ENCODE measurements at places on chromosomes 4 and X.

GRCh38 chr4:75976177-75976576 is 14.6 kb downstream of the SDAD1 start:
- DNase-seq: no peak

DNA sequence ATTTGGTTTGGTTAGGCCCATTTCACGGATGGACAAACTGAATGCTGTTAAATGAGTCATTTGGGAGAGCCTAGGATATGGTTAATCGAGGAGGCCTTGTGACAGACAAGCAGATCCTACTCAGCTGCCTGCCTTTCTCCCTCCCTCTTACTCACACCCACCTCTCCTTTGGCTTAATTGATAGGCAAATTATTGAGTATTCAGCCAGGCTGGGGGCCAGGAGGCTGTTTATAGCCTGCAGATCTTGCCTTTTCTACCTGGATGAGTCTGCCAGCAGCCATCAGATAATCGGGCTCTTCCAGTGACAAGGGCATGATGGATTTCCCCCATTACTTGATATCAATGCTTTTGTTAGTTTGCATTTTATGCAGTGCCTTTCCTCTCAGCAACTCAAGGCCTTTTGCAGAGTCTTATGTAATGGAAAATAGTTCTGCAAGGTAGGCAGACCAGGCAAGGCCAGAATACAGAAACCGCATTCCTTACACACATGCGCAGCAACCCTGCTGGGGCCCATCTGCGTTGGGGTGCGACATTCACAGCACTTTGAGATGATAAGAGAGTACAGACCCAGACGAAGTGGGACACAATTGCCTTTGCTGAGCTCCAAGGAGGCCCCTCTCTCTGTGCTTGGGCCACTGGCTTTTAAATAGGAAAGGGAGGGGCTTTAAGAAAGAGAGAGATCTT is 96.2 kb upstream of the ATP6AP2 start:
- no peak for DNase-seq

GRCh38 chr4:88078579-88078978 is 71.1 kb downstream of the PKD2 start:
- no peak for DNase-seq

- DNase-seq: no peak
These were observed 11.5 kb downstream of the ANKRD17 start for GRCh38 chr4:73247100-73247499.

DNA sequence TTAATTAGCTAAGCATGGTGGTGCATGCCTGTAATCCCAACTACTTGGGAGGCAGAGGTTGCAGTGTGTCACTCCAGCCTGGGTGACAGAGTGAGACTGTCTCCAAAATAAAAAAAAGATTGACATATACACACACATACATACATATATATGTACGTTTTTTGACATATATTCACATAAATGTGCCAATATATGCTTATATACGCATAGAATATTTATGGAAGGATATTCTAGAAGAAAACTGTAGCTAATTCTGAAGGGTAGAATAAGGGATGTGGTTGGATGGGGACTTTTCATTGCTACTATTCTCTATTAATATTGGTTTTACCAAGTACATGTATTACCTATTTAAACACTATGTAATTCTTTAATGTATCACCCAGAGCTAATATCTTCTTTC is 19.7 kb downstream of the ZGRF1 start:
- no peak for DNase-seq

DNA sequence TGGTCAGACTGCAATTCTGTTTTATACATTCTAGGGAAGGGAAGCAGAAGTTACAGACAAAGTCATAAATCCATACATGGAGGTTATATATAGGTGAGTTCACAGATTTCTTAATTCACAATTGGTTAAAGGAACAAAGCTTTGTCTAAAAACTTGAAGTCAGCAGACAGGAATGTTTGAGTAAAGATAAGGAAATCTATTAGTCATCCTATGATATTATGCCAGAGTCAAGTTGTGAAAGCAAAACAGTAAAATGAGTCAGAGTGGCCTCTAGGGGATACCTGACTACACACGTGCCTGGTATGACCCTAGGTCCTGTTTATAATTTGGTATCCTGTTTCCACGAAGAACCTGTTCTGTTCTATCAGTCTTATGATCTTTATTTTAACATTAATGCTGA is 31.5 kb downstream of the ACTRT1 start:
- DNase-seq: no peak

GRCh38 chr4:86878640-86879039 is 13.6 kb downstream of the C4orf36 start:
- DNase-seq: no peak

GRCh38 chr4:147764337-147764736 is 32.4 kb downstream of the ARHGAP10 start:
- no peak for DNase-seq

GRCh38 chrX:17662391-17662790 is 74.9 kb upstream of the SCML1 start:
- DNase-seq: no peak

DNA sequence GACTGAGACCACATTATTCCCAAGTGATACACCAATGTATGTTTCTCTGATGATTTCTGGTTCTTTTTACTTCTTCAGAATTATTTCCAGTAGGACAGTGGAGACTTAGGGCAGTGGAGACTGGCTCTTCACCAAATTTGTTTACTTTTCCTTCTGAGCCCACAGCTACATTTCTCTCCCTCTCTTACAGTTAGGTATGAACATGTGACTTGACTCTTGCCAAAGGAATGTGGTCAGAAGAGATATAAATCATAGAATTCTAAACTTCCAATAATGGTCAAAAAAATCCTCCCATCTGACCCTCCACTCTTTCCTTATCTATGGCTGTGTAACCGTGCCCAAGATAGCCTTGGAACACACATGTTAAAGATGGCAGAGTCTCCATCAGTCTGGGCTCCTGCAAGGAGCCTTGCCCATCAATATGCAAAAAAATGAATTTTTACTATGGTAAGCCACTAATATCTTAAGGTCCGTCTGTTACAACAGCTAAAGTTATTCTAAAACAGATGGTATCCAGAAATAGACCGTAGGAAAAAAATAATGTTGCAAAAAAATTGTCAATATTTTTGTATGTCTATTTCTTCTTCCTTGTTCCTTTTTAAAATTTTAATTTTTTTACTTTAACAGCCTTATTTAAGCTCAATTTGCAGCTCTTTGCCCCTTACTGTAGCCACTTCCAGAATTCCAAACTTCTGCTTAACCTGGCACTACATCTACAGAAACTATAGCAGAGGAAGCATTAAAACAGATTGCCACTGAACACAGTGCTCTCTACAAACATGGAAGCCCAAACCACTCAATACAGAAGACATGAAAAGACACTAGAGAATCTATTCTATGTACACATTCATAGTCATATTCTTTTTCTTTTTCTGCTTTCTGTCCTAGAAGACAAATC is 260.7 kb downstream of the COL25A1 start:
- DNase-seq: no peak

DNA sequence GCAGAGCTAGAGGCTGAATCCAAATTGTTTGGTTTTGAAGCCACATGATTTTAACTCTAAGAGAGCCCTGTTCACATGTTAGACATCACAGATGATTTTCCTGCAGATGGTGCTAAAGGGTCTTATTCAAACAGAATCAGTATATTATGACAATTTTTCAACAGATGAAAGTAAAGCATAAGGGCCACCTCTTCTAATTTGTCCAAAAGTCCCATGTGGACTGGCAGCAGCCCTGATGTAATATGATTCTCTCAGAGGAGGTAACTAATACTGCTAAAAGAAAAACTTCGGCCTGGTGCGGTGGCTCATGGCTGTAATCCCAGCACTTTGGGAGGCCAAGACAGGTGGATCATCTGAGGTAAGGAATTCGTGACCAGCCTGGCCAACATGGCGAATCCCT is 26.0 kb upstream of the SETD7 start:
- DNase-seq: no peak

DNA sequence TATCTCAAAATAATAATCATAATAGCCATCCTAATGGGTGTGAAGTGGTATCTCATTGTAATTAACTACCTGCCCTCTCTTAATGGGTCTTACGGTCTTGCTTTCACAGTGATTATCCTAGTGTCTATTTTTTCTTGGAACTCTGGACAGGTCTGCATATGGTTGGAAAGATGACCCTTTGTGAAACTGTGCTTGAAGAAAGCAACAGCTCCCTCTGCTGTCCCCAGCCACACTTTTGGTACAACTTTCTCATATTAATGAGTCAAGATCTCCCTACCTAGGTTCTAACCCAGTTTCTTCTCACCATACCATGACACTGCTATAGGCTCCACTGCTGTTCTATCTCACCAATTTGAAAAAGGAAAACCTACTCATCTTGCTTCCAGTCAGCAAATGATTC is 2.4 kb downstream of the TFDP3 start:
- DNase-seq: no peak

GRCh38 chr4:70705183-70706043 is 16.4 kb upstream of the RUFY3 start:
- DNase-seq: peak; percentile 81

DNA sequence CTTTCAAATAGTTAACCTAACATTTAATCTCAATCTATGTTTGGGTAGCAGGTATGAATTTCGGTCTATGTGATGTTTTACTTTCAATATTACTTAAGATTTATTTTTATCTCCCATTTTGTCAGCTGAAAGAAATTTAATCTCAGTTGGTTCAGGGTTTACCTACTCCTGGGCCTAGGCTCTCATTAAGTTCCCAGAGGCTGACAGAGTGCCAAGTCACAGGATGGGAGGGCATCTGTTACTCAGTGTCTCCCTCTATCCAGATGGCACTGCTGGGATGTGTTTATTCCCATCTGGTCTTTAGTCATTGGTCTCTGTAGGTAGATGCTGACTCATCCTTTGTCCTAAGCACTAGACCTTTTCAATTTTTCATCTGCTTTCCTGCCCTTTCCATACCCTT is 129.4 kb upstream of the ARSJ start:
- DNase-seq: no peak

DNA sequence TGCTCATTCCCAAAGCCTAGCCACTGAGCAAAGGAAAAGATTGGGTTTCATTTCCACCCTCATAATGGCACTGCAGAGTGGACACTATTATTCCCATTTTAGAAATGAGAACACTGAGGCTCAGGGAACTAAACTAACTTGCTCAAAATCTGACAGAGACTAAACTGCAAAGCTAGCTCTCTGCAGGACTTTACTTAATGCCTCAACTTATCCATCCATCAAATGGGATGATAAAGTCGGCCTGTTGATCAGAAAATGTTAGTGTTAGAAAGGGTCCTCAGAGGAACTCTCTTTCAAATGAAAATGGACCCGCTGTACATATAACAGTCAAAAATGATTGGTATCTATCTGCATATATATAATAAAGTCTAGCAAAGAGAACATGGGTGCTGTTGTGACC is 186.8 kb downstream of the QDPR start:
- no peak for DNase-seq

GRCh38 chr4:177214935-177215334 is 94.7 kb upstream of the NEIL3 start:
- no peak for DNase-seq
